ENCODE measurements at places on chromosomes 2 and 18. TPM values are rescaled to one million over a fixed set of nuclear protein-coding genes. Genes with fewer than 3 reads are reported as not detected.

GRCh38 chr18:74895686-74896085 lies 298.0 kb downstream of the ZNF407 start:
- no peak for DNase-seq

DNA sequence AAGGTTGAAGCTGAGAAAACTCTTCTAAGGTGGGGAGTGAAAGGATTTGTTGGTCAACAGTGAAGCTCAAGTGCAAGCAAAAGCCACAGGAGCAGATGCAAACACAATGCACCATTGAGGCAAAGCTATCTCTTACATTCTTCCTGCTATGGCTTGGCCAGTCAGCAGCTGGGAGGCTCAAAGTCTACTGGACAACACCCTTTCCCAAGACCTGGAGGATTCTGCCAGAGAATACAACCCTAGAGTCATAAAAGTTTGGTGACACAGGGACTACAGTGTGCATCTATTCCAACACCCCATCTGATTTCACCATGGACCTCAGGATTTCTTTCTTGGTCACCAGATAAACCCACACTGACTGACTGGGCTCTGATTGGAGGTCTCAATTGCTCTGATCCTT lies 342.0 kb downstream of the HRH4 start:
- DNase-seq: no peak

- no peak for DNase-seq
Measured at GRCh38 chr2:199011908-199012307, 445.8 kb downstream of the SATB2 start.

GRCh38 chr2:185817991-185818390 lies 79.4 kb downstream of the FSIP2 start:
- DNase-seq: no peak

SKOR2 gene
- not detected for polyA plus RNA-seq

RAB6C gene
- 0.07 TPM for polyA plus RNA-seq

- DNase-seq: no peak
Measured at GRCh38 chr2:68658266-68658665, 14.9 kb downstream of the PROKR1 start.

GRCh38 chr2:80517316-80517715 lies 212.8 kb upstream of the LRRTM1 start:
- DNase-seq: no peak

DNA sequence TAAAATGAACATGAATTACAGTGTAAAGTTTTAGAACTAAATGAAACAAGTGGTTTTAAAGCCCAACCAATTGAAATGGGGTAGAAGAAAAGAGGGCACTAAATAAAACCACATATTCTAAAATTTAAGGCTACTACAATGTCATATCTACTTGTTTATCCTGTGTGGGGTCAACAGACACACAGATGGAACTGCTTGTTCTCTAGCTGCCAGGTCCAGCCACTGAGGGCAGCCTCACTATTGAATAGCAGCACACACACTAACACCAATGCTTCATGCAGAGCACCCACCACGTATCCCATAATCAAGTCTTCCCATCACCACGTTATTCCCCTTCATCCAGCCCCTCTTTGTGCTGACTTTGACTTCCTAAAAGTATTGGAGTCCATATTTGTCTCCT lies 88.1 kb downstream of the SPIRE1 start:
- DNase-seq: no peak

UGT1A3 gene
- polyA plus RNA-seq: 0.17 TPM

GRCh38 chr2:186871881-186872280 lies 22.9 kb upstream of the ZSWIM2 start:
- DNase-seq: no peak

CYRIA gene
- 0.05 TPM for polyA plus RNA-seq

SPAG16 gene
- 22.3 TPM for polyA plus RNA-seq

IL37 gene
- not detected for polyA plus RNA-seq

DNA sequence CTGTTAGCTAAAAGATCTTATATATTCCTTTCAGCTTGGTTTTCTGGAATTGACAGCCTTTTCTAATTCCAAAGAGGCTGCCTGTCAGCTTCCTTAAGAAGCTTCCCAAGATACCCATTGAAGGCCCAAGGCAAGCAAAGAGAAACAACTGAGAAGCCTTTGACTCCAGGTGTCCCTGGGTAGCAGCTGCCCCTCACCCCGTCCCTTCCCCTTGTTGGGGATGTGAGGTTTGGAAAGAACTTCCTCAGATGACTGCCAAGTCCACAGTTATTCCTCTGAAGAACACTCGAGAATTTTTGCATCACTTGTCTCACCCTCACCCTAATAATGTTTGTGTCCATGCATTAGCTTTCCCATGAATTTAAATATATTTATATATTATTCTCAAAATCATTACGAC lies 13.3 kb downstream of the MAPRE3 start:
- DNase-seq: no peak

DNA sequence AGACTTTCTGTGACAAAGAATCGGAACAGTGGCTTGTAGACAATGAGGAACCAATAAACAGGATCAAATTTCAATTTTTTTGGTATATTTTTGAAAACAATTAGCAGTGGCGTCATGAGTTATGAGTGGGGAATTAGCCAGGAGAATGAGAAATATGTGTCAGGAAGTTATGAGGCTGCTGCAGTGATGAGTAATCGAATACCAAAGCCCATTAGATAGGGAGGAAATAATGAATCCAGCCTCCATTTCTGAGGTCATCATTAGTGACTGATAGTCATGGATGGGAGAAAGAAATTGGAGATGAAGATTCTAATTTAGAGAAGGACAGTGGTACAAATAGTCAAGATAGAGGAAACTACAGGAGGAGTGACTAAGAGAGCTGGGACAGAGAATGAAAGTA lies 673.1 kb upstream of the VRK2 start:
- DNase-seq: peak; percentile 17

- no peak for DNase-seq
Measured at GRCh38 chr2:111113838-111114237, 6.9 kb upstream of the BCL2L11 start.

- no peak for DNase-seq
Measured at GRCh38 chr2:866009-866680, 84.5 kb upstream of the SNTG2 start.

DNA sequence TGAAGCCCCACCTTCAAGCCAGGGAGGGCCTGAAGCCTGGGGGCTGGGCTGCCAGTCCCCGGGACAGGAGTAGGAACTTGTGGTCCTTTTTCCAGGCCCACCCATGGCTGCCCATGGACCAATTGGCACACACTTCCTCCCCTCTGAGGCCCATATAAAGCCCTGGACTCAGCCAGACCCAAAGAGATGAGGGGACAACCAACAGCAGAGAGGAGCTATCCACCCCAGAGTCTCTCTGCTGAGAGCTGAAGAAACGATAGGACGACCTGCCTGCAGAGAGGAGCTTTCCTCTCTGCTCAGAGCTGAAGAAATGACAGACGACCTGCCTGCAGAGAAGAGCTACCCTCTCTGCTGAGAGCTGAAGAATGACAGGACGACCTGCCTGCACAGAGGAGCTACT lies 43.8 kb upstream of the PEX13 start:
- no peak for DNase-seq

FAM117B gene
- 3.6 TPM for polyA plus RNA-seq

CSRNP3 gene
- 0.05 TPM for polyA plus RNA-seq

RAPGEF4 gene
- 0.08 TPM for polyA plus RNA-seq

GRCh38 chr2:192729369-192729768 lies 534.6 kb upstream of the TMEFF2 start:
- no peak for DNase-seq

MC2R gene
- not detected for polyA plus RNA-seq

GRCh38 chr2:38650717-38651116 lies 15.2 kb upstream of the GALM start:
- DNase-seq: no peak

GRCh38 chr18:9756933-9757470 lies 48.9 kb downstream of the RAB31 start:
- no peak for DNase-seq

- DNase-seq: no peak
Measured at GRCh38 chr2:5990086-5990485, 297.9 kb downstream of the SOX11 start.

- DNase-seq: no peak
Measured at GRCh38 chr2:188970211-188970610, 4.0 kb upstream of the COL3A1 start.

GRCh38 chr2:189191766-189192165 lies 12.2 kb upstream of the COL5A2 start:
- DNase-seq: peak; percentile 44

DNA sequence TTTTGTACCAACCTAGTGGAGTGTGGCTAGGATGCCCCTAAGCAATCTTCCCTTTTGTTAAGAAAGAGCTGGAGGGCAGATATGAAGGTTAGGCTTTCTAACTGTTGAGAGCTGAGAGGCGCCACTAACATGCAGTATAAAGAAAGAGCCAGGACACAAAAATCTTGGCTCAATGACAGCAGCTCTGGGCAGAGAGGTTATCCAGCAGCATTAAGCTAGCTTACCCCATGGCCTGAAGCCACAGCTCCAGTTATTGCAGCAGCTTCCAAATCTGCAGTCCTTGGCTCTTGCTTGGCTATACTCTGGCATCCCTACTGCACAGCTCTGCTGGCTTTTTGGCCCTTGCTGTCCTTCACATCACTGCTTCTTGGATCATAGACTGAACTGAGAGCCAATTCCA lies 213.4 kb downstream of the GPD2 start:
- DNase-seq: no peak

DNA sequence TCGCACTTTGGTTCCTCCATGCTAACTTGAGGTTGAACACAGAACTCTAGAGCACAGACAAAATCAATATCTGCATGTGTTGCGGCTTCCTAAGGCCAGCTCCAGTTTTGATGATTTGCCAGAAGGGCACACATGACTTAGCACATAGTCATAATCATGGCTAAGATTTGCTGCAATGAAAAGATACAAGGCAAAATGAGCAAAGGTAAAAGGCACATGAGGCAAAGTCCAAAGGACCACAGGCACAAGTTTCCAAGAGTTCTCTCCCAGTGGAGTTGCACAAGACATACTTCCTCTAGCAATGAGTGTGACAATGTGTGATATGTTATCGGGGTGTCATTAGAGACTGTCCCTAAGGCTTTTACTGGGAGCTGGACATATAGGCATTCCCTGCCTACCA lies 24.2 kb upstream of the CXXC1 start:
- DNase-seq: no peak

DNA sequence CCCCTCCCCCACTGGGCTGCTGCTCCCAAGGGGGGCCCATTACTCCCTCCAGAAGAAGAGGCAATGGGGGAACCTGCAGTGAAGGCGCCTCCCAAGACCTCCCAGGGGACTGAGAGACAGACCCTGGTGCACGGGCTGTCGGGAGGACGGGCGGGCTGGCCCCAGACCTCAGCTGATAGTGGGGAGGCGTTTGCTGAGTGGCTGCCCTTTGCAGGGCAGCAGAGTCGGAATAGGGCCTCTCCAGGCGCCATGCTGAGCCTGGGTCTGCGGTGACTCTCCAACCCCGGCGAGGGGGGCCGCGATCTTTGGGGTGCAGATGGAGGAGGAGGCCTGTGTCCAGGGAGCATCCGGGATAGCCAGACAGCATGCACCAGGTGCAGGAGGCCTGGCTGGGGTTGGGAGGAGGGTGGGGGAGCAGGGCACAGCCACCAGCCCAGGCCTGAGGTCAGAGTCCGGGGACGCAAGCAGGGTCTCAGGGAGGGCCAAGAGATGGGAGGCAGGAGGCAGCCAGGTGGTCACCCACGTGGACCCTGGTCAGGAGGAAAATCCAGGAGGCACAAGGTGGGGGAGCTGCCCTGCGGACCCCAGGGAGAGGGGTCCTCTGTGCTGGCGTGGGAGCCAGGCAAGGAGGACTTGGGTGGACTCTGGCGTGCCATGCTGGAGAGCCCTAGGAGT lies 11.0 kb downstream of the CROCC2 start:
- DNase-seq: no peak

GRCh38 chr2:60707750-60708371 lies 48.2 kb upstream of the PAPOLG start:
- DNase-seq: peak; percentile 36

DNA sequence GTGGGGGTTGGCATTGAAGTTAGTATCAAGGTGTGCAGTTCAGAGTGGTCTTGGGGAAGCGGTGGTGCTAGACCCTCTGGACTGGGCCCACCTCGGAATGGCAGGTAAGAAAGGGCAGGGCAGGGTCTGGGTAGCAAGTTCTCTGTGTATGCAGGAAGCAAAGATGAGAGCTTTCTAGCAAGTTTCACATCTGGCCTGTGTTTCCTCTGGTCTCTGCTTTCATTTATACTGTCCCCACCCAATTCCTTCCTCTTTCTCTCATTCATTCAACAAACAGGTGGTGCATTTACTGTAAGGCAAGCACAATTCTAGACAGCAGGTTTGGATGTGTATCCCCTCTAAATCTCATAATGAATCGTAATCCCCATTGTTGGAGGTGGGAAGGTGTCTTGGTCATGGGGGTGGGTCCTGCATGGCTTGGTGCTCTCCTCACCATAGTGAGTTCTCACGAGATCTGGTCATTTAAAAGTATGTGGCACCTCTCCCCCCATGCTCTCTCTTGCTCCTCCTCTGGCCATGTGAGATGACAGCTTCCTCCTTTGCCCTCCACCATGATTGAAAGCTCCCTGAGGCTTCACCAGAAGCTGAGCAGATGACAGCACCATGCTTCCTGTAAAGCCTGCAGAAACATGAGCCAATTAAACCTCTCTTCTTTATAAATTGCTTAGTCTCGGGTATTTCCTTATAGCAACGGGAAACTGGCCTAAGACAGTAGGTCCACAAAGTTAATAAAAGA lies 51.8 kb downstream of the PKDCC start:
- DNase-seq: no peak

DNA sequence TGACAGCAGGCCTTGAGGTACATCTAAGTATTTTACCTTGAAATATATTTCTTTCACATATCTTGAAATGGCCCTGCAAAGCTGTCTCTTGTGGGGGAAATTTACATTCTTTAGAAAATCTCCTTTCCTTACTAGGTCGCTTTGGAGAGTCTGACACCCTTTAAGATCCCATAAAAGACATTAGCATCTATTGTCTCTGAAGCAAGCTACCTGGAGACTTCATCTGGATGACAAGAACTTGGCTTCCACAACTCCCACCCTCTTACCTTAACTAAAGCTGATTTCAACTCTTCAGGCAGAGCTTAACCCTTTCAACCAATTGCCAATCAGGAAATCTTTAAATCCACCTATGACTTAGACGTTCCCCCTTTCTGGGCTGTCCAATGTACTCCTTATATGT lies 219.3 kb downstream of the PIEZO2 start:
- DNase-seq: no peak

DNA sequence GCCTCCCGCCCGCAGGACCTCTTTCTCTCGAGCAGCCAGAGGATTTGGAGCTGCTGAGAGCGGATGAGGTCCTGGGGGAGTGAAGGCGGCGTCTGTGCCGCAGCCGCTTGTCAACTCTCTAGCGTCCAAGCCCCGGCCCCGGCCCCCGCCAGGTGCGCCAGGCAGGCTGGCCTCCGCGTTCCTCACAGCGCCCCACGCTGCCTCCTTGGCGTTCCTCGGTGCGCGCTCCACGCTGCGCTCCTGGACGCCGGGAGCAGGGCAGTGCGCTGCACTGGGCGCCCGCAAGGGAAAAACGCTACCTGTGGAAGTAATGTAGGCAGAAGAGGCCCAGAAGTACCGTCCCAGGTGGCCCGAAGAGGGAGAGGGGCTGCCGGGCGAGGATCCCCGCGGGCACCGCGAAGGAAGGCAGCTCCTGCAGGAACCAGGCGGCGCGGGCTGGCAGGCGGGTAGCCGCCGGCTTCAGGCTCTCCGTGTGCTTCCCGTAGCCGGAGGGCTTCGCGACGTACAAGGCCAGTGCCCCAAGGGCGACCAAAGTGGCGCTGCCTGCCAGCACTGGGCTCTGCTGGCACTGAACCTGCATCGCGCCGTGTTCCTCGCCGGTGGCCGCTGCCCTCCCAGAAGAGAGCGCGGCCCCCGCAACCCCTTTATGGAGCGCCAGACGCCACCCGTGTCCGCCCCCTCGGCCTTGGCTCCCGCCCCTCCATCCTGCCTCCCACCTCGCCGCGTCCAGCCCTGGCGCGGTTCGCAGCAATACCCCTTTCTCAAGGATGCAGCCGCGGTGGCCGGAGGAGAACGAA lies at the start of gene SRD5A2:
Gene SRD5A2, minus strand, starts transcription at position 618 of the 797 bp plus-strand sequence. Its CDS starts 38 bp downstream, at position 580.
- DNase-seq: peak; percentile 14

Data from A549 (cell line).